ENCODE measurements at places on chromosomes 3 and 15.

- no peak for DNase-seq
These were observed 127.7 kb downstream of the IL1RAP start for GRCh38 chr3:190641564-190641963.

DNA sequence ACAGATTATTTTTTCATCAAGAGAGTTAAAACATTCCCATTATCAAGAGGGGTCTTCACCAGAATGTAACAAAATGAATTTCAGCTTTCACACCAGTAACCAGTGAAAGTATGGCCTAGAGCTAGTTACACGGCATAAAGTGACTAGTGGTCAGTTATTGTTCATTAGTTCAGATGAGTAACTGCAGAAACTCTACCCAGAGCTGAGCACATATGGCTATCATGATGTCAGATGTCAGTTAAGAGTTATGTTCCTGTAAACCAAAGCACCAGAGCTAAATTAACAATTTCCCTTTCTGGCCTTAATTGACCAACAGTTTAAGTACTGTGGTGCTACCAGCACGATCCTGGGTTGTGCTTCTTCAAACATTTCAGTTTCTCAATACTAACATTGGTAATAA lies 6.6 kb upstream of the MRPS25 start:
- DNase-seq: no peak

DNA sequence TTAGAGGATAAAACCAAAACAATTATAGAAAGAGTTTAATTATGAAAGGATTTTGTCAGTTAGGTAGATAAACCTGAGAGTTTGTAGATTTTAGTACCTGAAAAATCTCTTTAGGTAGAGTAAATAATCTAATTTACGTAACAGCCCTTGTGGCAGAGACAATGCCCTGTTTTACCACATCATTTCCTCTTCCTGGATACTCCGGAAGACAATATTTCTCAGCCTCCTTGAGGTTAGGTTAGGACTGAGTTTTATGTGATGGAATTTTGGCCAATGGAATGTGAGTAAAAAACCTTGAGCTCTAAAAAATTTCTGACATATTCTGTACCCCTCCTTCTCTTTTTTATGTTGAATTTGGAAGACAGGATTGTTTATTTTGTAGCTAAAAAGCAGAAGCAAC lies 50.7 kb upstream of the TPRG1 start:
- no peak for DNase-seq

DNA sequence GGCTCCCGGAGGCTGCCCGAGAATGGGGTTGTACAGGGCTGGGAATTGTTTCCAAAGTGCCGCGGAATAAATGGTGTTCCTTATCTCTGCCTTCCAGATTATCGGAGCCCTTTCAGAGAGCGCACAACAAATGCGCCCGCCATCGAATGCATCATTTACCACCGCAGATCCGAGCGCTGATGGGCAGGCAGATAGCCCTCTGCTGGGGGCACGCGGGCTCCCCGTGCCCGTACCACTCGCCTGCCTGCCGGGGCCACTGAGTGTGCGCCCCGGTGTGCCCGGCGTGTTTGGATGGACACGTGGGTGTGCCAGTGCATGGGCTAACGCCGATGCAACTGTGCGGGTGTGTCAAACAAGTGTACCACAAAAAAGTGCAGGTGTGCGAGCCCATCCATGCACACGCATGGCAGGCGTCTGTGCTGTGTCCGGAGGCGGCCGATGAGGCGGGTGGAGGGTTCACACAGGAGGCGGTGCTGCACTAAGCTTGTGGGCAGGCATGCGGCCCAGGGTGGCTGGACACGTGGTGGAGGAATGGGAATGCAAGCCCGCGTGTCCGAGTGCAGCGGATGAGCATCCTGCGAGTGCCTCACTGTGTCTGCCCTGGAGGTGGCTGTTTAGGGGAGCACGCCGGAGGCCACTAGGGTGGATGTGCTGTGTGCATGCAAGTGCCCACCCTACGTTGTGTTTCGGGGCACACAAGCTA lies 3.8 kb upstream of the GATA2 start:
- DNase-seq: no peak

DNA sequence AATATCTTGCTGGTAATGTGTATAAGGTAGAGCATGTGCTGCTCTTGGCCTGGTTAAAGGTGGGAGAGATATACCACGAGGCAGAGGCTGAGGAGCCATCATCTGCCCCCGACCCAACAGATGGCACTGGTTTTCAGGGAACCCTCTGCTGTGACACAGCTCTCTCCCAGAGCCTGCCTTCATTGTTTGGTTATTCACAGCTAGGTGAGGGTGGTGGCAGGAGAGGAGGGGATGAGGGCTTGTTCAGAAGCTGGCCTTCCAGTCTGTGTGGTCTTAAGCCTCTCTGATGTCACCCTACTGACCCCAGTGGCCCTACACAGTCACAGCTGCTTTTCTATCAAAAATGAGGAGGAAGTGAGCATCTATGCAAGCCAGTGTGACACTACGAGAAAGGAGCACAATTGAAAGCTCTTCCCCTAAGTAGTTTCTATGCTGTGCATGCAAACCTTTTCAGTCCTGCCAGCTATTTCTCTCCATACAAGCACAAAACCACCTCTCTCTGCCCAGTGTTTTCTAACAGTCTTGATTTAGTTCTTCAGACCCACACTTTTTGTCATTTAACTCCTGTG lies 258.4 kb upstream of the AGTR1 start:
- DNase-seq: no peak

DNA sequence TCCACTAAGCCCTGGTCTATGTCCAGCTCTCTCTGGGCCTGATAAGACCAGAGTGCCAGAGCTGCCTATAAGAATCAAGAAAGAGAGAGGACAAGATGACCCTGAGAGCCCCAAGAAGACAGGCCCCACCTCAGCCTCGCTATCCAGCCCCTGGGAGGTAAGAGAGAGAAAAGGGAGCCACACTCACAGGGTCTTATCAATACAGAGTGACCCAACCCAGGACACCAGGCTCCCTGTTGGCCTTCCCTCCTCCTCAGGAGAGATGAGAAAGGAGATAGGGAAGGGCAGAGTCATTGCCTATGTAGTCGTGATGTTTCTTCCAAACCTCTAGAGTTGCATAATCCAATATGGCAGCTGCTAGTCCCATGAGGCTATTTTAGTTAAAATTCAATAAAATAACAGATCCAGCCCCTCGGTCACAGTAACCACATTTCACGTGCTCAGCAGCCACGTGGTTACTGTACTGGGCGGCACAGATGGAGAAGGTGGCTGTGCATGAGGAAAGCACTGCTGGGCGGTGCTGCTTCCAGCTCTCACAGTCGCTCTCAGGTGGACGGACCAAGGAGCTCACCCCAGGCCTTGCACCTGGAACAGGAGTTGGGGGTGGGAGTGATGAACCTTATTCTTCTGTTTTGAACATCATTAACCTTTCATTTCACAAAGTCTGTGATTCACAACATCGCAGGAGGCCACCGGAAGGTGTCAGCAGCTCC lies 525.8 kb downstream of the SHQ1 start:
- no peak for DNase-seq

DNA sequence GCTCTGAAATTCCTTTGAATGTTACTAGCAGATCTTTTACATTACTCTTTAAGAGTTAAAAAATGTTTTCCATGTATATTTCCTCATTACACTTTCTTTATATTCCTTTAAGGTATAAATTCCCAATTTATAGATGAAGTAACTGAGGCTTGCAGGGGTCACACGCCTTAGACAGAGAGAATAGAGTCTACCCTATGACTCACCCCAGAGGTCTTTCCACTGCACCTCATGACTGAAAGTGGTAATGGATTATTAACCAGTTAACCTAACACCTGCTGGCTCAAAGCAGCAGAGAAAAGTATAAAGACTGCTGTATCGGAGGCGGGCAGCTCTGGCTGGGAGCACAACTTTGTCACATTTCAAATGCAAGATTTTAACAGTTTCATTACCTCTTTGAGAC lies 37.7 kb downstream of the LDHAL6B start:
- no peak for DNase-seq

DNA sequence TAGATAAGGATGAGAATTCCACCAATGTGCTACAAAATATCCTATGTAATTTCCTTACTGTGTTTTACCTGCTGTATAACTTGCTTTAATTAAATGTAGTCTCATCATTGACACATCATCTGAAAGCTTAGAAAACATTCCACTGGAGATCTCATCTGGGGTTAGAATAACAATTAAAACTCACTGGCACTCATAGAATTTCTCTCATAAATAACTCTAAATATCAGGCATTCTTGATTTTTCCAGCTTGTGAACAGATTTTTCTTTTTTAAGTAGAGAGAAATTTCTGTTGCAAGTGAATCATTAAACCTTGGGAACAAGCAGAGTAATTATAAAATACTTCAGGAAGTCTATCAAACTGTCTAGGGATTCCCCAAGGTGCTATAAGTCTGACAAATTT lies 843.8 kb downstream of the NAALADL2 start:
- no peak for DNase-seq

DNA sequence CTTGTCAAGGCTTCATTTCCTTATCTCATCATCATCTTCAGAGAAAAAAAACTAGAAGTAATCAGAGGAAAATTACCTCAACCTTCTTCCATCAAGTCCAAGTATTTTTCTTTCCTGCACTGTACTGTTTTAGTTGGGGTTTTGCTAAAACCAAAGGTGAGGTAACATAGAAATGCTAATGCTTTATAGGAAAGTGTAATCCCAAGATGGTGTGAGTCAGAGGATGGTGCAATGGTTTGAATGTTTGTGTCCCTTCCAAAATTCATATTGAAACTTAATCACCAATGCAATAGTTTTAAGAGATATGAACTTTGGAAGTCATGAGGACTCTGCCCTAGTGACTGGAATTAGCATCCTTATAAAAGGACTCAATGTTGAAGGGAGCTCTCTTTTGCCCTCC lies 79.5 kb downstream of the KBTBD8 start:
- DNase-seq: no peak

DNA sequence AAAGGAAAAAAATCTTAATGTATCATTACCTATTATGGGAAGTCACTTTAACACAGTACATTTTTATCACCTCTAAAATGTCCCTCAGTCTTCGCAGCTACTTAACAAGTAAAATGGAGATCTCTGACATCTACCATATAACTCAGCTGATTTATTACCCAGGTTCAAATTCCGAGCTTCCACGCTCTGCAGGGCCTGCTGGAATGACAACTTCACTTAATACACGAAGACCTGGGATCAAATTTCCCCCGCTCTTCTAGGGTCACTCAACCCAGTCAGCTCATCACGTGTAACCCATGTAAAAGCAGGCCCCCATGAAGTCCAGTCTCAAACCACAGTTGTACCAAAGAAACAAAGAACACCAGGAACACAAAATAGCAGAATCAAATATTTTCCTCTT lies 44.2 kb upstream of the ACP3 start:
- no peak for DNase-seq
